Testis (tissue), 5 donors: ENCODE measurements at places on chromosomes 6 and 20.
A peak's percentile ranks its signal among the peaks of the same experiment; 100 is the strongest.

GRCh38 chr6:11035616-11036350 lies 8.3 kb downstream of the ELOVL2 start:
- no peak for DNase-seq

DNA sequence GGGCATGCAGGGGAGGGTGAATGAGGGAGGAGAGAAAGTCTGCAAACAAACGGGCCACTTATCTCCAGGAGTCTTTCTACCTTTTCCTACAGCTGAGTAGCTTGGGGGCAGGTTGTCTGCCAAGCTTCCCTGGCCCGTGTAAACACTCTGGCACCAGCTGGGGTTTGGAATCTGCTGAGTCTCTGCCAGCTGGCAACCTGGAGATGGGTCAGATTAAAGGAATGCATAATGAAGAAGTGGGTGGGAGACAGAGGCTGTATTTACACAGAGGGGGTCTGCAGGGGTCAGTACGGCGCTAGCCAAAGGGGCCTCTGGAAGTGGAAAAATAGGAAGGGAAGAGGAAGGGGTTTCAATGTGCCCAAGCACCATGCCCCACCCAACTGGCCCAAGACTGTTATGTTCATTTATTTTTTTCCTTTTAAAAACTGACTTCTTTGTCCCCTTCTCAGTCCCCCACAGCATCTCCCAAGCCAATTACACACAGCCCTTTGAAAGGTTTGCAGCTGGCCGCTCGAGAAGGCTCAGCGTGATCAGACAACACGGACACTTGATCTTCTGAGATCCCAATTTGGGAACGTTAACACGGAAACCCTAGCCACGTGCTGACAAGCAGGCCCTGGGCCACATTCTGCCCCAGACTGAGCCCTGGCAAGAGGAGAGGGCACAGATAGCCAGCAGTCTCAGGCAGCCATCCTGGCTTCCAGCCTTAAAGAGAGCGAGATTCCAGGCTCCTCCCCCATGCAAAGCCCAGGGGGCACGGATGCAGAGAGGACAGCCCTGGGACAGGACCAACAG lies 25.2 kb downstream of the TRAM2 start:
- peak; percentile 44 for DNase-seq

GRCh38 chr20:31760519-31761240 lies 21.6 kb downstream of the TPX2 start:
- DNase-seq: no peak

DNA sequence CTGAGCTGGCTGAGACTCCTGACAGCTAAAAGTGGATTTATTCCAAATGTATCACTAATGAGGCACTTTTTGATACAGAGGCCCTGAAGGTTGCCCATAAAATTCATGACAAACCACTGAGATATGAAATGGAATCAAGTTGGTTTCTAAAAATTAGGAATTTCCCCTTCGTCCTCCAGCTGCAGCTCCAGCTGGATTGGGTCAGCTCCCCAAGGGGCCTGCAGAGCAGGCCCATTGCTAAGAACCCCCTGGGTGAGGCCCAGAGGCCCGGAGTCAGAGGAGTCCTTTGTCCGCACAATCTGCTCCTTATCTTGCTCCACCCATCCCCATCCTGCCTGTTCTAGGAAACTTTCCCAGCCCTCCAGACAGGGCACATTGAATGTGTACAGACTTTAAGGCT lies 163.5 kb upstream of the TOP1 start:
- no peak for DNase-seq

- DNase-seq: no peak
Observed at GRCh38 chr20:37360391-37361115, 14.6 kb downstream of the SRC start.

- DNase-seq: no peak
Observed at GRCh38 chr6:159252955-159253508, 83.8 kb downstream of the FNDC1 start.
